Hematopoietic multipotent progenitor cell treated with erythropoietin and hydrocortisone succinate and interleukin-3 and kit ligand, for 6 days (in vitro differentiated cells): ENCODE measurements at places on chromosomes 13 and 19.

GRCh38 chr19:4910594-4911281 is 1.4 kb downstream of the UHRF1 start:
- peak; percentile 65 for DNase-seq

DNA sequence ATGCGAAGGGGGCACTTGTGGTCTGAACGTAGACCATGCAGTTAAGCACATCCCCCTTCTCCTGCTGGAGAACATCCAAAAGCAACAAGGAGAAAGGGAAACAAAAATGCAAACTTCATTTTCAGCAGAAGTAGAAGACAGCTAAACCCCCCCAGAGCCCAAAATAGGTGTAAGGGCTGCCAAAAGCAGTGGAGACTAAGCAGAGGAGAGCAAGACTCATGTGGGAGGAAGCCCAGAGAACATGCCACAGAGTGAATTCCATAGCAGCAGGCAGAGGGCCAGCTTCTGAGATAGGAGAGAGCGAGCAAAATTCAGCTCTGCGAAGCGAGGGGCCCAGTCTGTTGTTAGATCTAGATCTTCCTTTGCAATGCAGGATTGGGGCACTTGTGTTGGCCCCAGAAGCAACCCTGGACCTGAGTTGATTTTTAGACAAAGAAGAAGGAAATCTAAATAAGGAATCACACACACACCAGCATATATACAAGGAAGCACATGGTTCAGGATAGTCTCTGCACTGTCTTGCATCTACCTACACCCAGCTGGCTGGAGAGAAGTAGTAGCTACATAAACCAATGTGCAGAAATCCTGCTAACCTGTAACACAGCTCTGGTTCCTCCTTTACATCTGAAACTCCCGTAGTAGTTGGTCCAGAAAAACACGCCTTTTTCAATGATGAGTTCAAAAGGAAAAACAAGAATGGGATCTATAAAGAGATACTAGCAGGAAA is 199.6 kb downstream of the SPRY2 start:
- DNase-seq = no peak

DNA sequence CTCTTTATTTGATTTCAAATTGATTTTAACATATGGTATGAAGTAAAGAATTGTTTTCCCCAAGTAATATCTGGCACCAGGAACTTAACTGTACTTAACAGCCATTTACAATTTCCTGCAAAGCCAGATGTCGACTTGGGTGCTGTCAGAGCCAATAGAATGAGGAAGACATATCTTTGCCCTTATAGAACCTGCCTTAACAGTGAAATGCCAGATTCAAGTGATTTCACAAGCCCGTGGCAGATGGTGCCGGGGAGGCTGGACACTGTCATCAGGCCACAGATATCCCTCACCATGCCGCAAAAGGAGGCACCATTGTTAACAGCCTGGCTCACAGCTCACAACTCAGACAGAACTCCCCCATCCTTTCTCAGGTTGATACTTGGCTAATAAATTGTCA is 48.7 kb downstream of the ESD start:
- DNase-seq = peak; percentile 46

GRCh38 chr19:18865973-18866799 is 29.8 kb downstream of the CERS1 start:
- DNase-seq = peak; percentile 74

- DNase-seq = peak; percentile 30
Observed at GRCh38 chr13:29713839-29714238, 118.4 kb upstream of the SLC7A1 start.

GRCh38 chr19:28640506-28640905 is 572.4 kb downstream of the UQCRFS1 start:
- no peak for DNase-seq

GRCh38 chr13:25657157-25657556 is 285.4 kb downstream of the ATP8A2 start:
- no peak for DNase-seq

- no peak for DNase-seq
Observed at GRCh38 chr19:57088133-57088532, 31.7 kb upstream of the USP29 start.

GRCh38 chr13:31012655-31013024 is 80.2 kb downstream of the TEX26 start:
- DNase-seq = peak; percentile 10

DNA sequence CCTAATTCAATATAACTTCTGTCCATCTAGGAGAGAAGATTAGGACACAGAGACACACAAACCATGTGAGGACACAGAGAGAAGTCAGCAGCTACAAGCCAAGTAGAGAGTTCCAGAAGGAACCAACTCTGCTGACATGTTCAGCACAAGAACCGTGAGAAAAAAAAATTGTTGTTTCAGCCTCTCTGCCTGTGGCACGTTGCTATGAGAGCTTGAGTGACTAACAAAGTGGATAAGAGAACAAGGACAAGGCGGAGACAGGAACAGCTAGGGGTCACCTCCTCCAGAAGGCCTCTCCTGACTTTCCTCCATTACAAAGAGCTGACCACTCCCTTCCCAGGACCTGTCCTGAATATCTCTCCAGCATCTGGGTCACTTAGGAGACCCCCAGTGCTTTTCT is 5.6 kb upstream of the SIGLEC12 start:
- DNase-seq = no peak

- DNase-seq = no peak
Observed at GRCh38 chr19:29946645-29947044, 4.6 kb downstream of the URI1 start.

DNA sequence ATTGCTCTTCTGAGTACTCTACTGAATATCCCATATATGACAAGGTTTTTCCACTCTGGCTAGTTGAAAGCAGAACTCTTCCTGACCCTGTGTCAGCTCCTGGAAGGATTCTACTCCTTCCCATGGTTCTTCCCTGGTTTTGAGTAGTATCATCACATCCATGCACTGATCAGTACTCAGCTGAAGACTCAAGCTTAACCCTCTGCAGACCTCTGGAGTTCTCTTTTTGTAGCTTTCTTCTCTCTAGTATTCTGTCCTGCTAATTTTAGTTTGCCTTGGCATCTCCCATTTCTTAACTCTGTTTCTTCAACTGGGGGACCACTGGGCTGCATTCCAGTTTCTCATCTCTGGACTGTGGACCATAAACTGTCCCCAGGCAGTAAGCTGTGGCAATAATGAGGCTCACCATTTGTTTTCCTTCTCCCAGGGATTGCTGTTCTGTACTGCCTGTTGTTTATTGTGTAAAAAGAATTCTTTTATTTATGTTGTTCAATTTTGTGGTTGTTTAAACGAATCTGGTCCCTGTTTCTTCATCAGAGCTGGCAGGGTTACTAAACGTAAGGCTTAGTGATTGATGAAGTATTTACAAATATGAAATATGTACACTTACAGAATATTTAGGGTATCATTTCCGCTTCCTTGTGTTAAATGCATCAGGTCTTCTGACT is 19.7 kb downstream of the LPAR6 start:
- DNase-seq = no peak

GRCh38 chr19:14563989-14564651 is 7.7 kb downstream of the NDUFB7 start:
- DNase-seq = peak; percentile 91

GRCh38 chr13:108031865-108032264 is 183.5 kb downstream of the LIG4 start:
- DNase-seq = no peak

DNA sequence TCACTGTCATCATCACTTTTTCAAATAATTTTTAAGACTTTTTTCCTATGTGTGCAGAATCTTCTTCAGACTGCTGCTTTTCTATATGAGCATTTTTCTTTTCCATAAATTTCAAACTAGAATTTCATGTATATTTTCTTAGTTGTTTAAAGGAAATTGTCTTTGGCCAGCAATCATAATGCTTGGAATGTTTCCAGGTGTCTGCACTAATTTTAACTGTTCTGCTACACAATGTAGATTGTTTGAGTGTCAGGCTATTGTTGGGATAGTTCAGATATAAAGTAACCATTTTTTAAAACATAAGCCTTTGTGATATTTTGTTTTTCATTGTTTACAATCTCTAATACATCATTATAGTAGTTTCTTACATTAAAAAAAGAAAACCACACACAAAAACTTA is 1418.5 kb downstream of the EFNB2 start:
- no peak for DNase-seq

DNA sequence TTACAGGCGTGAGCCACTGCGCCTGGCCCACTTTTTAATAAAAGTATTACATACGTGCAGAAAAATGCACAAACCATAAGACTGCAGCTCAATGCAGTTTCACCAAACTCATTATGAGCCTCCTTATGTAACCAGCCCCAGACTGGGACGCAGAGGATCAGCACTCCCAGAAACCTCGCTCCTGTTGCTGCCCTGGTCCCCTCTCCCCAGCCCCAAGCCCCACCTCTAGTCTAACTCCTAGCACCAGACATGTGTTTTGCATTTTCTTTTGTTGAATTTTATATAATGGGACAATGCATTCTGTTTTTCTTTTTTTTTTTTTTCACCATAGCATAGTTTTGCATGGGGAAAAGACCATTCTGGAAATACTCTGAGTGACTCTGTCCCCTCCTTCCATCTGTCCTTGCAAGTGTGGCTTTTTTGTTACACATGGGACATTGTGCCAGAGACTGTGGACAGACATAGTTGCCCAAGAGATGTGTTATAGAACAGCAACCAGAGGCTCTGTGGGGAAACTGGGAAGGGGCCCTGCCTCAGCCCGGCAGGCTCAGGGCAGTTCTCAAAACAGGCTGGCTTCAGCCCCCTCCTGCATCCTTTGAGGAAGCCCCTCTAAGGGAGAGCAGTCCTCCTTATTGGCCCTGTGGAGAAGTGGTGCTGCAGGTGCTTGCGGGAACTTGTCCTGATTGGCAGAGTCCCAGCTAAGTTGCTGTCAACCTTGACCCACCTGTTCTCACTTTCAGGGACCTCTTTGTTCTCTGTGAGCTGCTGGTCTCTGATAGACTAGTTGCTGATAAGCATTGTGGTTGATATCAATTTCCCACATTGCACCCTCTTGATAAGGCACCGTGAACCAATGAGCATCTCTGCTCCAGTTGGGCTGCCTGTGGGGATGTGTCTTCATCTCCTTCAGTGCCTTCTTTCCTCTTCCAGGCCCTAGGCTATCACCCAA is 13.8 kb upstream of the OLFM4 start:
- no peak for DNase-seq

- peak; percentile 2 for DNase-seq
Observed at GRCh38 chr13:104954210-104954609, 1581.3 kb downstream of the EFNB2 start.

DNA sequence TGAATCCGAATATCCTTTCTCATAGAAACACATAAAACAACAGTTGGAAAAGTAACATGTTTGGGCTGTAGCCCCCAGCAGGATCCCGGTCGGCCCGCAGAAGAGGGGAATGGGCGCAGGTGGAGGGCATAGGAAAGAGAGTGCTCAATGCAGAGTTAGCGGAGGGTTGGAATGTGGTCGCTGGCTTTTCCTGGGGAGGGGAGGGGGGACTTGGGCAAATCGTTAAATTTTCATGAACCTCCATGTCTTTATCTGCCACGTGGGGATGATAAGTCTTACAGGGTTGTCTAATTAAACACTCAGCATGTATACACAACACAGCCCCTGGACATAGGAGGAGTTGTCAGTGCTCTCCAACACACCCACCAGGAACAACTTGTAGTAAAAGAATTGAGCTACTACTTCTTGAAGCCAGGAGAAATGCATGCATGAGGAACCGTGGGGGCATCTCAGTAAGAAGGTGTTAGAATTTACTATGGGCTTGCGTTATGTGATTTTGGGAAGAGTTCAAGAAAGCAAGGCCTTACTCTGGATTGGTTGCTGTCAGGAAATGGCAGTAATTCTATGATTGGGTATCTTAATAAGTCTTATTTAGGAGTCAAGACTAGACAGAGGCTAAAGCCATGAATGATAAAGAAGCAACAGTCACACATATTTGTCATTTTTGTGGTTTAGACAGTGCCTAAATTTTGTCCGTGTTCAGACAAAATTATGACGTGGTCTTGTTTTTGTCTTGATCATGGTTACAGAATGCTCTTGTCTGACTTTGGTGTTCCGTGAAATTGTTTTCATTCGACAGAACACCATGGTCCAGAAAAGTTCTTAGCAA is 671 bp upstream of the SLC46A3 start:
- peak; percentile 51 for DNase-seq

GRCh38 chr13:48144413-48145035 is 49.6 kb upstream of the MED4 start:
- DNase-seq = peak; percentile 66

DNA sequence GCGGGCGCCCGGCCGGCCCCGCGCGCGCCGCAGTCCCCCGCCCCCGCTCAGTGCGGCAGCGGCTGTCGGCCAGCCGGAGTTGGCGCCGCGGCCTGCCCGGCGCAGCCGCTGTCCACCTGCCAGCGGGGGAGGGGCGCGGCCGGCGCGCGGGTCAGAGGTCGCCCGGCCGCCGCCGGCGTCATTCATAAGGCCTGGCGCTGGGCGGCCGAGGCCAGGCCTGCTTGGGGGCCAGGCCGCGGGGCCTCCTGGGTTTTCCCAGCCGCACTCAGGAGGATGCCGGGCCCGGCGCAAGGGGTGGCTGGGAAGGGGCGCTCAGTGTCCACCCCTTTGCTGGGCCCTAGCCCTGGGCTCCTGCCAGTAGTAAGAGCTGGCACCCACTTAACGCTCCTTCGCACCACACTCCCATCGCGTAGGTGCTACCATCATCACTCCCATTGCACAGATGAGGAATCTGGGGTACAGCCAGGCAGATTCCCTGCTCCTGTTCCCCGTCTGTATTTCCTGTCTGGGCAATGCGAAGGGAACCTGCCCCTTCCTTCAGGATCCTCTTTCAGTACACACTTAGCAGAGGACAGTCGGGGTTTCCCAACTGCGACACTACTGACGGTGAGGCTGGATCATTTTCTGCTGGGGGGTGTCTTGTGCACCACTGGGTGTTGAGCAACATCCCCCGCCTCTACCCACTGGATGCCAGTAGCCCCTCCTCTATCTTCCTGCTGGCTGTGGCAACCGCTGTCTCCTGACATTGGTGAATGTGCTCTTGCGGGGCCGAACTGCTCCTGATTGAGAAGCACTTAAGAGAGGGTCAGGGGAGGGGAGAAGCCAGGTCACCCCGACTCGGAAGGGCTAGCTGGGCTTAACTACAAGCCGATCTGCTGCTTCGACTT is 846 bp upstream of the PRKACA start:
- peak; percentile 79 for DNase-seq

DNA sequence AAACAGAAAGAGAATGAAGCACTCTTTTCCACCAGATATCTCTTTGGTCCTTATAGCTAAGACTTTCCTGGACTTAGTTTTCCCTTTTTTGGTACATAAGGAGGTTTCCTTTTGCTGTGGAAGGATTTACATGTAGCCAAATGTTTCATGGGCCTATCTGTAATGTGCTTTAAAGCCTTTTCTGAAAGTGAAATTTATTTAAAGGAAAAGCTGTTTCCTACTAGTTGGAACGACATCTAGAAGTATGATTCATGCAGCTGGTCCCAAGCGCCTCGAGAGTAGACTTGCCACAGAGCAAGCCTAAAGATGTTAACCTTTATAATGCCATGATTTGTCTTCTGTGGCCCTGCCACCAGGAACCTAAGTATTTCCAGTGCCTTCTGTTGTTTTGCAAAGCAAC is 390.3 kb downstream of the DLEU7 start:
- DNase-seq = no peak
